ENCODE measurements at places on chromosomes 11 and 22.

GRCh38 chr11:102538932-102539331, 8.4 kb upstream of the MMP7 start:
- no peak for DNase-seq

- DNase-seq: no peak
These were observed 22.6 kb downstream of the AMOTL1 start for GRCh38 chr11:94790661-94791180.

GRCh38 chr11:898143-898511, 12.5 kb downstream of the CHID1 start:
- DNase-seq: no peak

- no peak for DNase-seq
These were observed 4.9 kb downstream of the OVOL1 start for GRCh38 chr11:65791719-65792213.

- peak; percentile 83 for DNase-seq
These were observed 2.4 kb downstream of the SIDT2 start for GRCh38 chr11:117180661-117181585.

DNA sequence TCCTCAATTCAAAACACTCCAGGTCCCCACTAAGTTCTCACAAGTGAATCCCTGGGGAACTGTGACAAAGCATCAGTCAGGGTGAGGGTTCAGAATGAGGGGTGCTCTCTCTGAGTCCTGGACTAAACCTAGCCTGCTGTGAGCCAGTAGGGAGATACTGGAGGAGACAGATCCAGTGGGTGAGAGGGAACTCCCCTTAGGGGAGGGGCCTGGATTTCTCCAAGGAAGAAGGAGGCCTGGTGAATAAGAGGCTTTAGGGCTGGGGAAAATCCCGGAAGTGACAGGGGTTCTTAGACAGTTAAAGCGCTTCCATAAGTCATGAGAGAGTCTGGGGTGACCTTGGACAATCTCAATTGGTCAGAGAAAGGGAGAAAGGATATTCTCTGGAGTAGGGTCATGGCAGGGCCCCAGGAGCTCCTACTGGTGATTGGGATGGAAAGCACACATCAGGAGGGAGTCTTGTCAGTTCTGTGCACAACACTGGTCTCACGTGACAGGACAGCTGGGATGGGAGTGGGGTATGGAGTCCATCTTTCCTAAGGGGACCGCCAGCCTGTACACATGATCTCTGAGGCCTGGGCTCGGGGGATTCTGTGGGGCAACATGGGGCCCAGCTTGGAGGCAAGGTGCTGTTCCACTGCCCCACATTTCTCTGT, 1.5 kb downstream of the TBC1D10A start:
- DNase-seq: peak; percentile 38

DNA sequence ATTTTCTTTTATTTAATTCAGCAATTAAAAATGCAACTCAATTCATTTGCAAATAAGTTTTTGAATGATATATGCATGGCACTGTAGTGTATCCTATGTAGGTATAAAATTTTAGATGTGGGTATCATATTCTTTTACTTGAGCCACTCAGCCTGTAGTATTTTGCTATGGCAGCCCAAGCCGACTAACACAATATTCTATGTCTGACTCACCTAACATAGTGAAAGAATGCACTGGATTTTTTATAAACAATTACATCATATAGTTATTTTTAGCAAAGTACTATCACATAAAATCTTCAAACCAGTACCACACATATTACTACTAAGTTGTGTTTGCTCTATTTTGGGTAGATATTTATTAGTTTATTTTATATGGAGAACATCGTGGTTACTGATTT, 21.9 kb upstream of the GRIA4 start:
- no peak for DNase-seq

Data from Right ventricle myocardium superior (tissue), 1 donor.